ENCODE measurements at places on chromosomes 5 and 9. TPM values are rescaled to one million over a fixed set of nuclear protein-coding genes. Genes with fewer than 3 reads are reported as not detected.

The PLEKHG4B gene
- 49.4 TPM for total RNA-seq

DNA sequence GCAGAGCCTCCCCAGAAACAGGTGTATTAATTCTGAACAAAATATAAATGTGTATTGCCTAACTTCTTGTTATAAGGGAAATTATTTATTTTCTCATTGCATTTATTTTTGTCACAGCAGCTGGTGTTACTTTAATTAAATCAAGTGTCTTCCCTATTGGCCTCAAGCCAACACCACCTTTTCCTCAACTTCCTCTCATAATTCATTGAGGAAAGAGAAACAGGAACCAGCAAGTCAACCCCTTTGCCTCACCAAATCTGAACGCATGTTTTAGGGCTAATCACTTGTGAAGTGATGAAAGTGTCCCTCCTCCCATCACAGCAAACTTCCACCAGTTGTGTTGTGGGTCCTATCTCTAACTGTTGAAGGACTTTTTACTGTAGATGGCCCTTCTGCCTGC, 73.1 kb downstream of the DIRAS2 start:
- no peak for DNase-seq

- DNase-seq, result no peak
Measured at GRCh38 chr9:35728041-35728971, 3.7 kb downstream of the TLN1 start.

DNA sequence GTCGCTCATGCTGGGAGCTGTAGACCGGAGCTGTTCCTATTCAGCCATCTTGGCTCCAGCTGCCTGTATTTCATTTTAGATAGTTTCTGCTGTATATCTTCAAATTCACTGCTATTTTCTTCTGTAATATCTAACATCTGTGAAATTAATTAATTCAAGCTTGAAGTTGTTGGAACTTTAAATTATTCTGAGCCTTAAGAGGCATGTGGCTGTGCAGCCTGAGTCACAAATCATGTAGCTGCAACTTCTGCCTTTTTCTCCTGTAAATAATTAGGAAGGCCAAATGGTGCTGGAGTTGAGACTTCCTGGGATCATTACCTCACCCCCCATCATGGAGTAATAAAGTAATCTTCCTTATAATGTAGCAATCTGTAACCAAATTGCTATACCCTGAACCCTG, 183.3 kb upstream of the PCSK5 start:
- no peak for DNase-seq

DNA sequence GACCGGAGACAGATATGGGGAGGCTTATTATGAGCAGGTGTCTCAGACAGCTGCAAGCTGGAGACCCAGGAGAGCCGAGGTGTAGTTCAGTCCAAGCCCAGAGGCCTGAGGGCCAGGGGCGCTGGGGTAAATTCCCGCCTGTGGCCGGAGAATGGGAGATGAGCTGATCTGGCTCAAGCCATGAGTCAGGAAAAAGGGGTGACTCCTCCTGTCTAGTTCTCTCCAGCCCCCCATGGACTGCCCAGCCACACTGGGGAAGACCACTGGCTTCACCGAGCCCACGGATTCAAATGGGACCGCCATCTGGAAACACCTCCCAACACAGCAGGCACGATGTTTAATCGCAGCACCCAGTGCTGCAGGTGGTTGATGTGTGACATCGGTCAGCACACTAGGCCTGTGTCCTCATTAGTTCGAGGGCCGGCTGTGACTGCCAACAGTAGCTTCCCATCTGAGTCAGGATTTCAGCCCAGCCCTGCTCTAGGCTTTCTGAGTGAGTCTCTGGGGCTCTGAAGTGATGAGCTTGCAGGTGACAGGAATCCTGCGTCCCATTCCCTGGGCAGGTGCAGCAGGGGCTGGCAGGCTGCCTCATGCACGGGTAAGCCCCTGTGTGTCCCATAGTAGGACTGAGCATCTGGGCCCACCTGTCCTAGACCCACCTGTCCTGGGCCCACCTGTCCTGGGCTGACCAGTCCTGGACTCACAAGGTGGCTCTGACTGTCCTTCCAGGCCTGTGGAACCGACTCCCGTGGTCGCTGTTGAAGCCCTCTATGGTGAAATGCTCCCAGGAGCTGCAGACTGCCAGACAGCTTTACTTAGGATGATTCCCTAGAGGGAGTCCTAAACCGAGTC, 49.7 kb downstream of the AHRR start:
- DNase-seq, result peak; percentile 12

- no peak for DNase-seq
Measured at GRCh38 chr9:114742947-114743346, 61.0 kb upstream of the TEX48 start.

- no peak for DNase-seq
Measured at GRCh38 chr5:1002271-1002546, 6.4 kb upstream of the NKD2 start.

- DNase-seq, result no peak
Measured at GRCh38 chr5:65695896-65696295, 26.0 kb downstream of the SGTB start.

DNA sequence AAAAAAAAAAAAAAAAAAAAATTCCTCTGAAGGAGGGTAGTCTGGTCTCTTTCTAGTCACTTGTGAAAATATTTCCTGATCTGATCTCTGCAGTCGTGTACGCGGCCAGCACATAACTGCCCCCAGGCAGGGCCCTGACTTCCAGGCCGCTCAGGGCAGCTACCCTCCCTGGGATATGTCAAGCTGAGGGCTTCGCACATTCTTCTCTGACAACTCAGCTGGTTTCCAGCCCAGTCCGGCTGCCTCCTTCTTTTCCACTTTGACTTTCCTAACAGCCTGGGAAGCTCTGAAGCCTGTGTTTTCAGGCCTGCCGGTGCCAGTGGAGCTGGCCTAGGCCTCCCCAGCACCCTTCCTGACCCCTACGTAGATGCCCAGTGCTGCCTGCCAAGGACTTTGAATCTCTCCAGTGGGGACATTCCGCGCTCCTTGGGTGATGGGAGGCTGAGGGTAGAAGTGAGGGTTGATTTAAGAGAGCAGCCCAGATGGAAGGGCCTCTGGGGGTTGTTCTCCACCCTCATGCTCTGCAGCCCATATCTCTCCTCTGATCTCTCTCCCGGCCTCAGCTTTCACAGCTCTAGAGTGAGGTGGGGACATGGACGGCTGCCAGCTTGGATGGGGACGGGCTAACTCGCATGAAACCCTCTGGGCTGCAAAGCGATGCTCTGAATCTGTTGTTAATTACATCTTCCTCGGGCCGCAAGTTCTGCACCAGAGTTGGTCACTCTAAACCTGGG, 20.7 kb downstream of the COL5A1 start:
- DNase-seq, result no peak

- DNase-seq, result no peak
Measured at GRCh38 chr5:120528609-120529008, 64.5 kb downstream of the PRR16 start.

DNA sequence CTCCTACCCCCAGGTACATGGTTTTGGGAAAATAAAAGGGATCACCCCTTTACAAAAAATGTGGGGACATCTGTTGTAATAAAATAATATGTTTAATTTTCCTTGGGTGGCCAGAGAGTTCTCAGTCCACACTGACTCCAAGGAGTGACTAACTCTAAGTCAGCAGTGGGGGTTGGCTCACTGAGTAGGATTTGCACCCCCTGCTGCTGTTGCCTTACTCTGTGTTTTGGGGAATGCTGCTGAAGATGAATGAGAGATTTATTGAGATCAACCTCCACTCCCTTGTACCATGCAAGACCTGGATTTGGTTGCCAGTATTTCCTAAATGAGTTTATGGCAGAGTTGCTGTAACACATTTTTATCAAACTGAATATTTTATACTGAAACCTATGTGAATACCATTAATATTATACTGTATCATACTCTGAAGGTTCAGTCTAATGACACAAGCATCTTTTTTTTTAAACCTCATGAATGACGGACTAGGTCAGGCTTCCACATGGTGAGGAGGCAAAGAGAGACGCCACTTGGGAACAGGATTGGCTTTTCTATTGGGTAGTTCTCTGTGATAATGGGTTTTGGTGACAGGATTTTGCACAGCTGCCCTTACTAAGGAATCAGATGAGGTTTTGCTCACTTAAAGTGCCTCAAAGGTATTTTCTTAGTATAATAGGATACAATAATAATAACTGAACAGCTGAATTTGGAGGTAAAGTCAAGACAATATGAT, 121.3 kb upstream of the OSMR start:
- DNase-seq, result no peak

The LCN6 gene
- not detected for total RNA-seq

DNA sequence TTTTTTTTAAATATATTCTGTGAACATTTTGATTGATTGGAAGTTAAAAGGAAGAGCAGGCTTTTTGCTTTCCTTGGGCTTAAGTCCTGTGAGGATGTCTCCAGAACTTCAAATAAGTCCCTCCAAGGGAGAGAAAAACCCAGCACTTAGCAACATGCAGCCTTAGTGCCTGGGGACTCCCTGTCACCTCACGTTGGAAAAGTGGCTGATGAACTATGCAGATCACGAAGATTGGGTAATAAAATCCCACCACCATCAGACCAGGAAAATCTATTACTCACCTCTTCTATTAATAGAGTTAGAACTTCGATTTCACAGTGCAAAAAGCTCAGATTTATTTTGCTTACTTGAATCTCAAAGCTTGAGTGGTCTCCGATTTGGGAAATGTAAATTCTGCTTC, 507.0 kb downstream of the MAT2B start:
- DNase-seq, result no peak

- no peak for DNase-seq
Measured at GRCh38 chr9:5485378-5486085, 24.8 kb upstream of the PDCD1LG2 start.

DNA sequence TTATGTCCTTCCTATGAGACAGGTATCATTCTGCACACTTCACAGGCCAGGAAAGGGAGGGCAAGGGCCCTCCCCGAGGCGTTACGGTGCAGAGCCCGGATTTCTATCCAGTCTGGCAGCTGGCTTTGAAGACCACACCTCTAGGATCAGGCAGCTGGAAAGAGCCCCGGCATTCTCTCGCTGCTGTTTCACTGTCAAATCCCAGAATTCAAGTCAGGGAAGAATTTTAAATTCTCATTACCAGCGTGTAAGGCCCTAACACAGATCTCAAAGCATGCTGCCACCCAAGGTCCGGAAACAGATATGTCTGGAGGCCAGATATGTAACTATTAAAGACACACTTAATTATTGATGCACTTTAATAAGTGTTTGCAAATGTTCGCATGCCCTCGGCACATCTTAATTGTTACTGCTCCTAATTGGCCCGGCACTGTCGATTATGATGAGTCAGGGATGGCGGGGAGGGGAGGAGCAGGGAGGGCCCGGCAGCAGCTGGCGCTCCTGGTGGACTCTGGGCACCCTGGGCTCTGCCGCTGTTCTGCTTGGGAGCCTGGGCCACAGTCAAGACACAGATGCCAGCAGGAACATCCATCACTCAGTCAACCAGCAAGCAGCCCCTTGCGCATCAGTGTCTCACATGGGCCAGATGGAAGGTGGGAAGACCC, 76.3 kb upstream of the BARHL1 start:
- DNase-seq, result no peak

The SHC3 gene
- 0.83 TPM for total RNA-seq

DNA sequence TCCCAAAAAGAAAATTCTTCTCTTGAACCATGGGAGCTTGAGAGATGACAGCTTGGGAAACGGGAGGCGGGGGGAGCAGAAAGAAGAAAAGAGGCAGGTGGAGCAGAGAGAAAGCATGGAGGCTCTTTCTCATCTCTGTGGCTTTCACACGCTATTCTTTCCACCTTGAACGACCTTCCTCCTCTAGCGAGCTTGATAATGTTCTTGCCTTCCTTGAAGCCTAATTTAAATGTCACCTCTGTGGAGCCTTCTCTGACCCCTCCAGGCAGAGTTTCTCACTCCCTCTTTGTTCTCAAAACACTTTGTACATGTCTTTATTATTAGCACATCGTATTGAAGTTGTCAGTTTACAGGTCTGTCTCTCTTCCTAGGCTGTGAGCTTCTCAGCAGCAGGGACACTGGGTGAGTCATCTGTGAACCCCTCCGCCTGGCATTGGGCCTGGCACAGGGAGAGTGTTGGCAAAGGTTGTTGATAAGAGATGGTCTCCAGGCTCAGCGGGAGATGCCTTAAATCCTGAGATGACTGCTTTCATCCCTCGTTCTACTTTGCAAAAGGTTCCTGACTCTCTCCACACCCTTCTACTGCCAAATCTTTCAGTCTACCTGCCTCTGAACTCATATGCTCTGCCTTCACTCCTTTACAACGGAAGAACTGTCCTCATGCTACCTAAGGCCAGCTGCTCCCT, 14.1 kb upstream of the STRBP start:
- no peak for DNase-seq

All from glutamatergic neuron (in vitro differentiated cells).